ENCODE measurements at places on chromosomes 4 and X.
A peak's percentile ranks its signal among the peaks of the same experiment; 100 is the strongest.

DNA sequence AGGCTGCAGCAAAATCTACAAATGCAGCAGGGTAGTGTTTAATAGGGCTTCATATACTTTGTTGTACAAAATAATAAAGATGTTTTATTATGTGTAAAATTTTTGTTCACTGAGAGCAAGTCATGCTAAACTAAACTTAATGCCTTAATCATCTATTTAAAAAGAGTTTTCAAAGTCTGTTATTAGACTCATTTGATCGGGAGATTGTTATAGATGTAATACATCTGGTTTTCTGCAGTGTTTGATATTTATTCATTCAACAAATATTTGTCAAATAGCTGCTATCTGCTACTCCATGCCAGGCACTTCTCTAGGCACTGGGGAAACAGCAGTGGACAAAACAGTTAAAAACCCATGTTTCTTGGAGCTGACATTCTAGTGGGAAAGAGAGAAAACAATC, 233.6 kb downstream of the FMR1NB start:
- DNase-seq: no peak

DNA sequence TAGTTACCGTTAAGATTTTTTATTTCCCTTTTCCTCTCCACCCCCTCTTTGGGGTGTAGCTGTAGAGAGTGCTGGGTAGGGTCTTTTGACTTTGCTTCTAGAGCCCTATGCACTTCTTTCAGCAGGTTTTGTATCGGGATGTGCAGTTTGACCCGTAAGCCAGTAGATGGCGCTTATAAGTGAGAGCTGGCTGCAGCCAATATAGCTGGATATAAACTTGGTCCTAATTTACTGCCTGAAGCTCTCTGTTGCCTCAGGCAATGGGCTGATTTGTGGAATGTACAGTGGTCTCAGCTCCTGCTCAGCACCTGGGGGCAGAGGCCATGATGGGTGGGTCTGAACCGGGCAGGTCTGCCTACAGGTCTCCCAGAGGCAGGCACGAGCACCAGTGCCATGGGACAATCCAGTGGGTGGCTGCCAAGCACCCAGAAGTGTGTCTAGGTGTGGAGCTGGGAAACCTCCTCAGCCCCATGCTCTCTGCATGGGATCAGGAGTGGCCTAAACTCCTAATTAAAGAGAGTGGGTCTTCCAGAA, 146.5 kb downstream of the SPANXN1 start:
- DNase-seq: no peak

- no peak for DNase-seq
Observed at GRCh38 chr4:111992351-111993168, 152.7 kb upstream of the FAM241A start.

DNA sequence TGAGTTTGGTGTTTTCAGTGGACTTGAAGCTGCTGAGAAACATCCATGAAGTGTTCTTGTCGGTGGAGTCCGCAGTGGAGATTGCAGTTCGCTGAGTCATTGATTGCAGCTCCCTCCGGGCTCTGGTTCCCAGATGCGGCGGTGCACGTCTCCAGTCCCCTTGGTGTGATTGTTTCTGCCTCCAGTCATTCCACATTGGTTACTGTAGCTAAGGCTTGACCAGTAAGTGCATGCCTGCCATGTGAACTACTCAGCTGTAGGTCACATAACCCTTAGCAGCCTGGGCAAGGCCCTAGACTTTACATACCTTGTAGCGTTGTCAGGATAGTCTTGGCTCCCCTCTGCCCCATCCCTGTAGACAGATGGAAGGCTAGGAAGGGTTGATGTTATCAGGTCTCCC, 53.8 kb upstream of the CLCN4 start:
- DNase-seq: peak; percentile 84

DNA sequence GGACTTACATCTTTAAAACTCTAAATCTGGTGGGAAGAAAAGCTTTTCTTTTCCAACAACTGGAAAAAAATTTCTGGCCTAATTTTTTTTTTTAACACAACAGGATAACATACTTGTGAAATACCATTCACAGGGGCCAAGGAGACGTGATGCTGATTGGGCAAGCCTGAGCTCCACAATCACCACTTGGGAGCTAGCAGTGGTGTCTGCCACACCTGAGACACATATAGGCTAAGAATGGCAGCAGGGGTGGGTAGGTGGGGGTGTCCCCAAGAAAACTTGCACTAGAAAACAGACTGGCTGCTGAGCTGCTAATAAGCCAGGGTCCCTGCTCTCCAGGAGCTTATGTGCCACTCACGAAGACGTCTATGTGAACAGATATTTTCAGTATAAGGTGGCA, 5.6 kb upstream of the PKD2 start:
- DNase-seq: no peak
